Colonic mucosa (tissue), 4 donors: ENCODE measurements at places on chromosomes 2 and 18.
A peak's percentile ranks its signal among the peaks of the same experiment; 100 is the strongest.

- DNase-seq, result no peak
These were observed 709.5 kb upstream of the ACVR2A start for GRCh38 chr2:147135376-147135775.

GRCh38 chr2:235283246-235283645, 210.6 kb upstream of the AGAP1 start:
- DNase-seq, result no peak

GRCh38 chr2:28475088-28475595, 20.7 kb upstream of the PLB1 start:
- DNase-seq, result no peak

- DNase-seq, result no peak
These were observed 611.6 kb upstream of the VRK2 start for GRCh38 chr2:57434972-57435371.

DNA sequence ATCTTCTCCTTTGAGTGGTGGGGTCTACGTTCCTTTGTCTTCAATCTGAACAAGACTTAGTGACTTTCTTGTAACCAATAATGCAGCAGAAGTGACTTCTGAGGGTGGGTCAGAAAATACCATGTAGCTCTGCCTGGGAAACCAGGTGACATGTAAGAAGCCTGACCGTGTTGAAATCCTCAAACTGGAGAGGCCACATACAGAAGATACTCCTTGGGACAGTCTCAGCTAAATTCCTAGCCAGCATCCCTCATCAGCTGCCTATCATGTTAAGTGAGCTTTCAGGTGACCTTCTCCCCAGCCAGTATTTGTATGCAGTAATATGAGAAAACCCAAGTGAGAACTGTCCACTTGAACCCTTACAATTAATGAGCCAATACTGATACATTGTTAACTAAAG, 27.0 kb downstream of the PPM1B start:
- DNase-seq, result no peak

GRCh38 chr2:69251943-69252342, 135.1 kb downstream of the GFPT1 start:
- DNase-seq, result no peak

DNA sequence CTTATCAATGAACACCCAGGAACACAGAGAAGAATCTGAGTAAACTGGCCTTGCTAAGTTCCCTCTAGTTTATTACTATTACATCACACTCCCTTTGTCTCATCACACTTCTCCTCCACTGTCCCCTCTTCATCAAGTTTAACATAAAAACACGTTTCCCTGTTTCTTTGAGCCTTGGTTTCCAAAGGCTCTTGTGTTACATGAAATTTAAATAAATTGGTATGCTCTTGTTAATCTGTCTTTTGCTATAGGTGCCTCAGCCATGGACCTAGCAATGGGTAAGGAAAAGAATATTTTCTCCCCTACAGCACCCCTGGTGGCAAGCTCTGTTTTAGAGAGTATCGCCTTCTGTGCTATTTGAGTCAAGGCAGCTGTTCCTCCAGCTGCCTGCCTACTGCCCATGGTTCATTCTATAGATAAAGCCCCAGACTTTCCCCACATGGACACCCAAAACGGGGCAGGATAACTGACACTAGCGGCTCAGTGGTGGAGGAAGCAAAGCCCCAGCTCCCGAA, 31.8 kb downstream of the TGIF1 start:
- peak; percentile 44 for DNase-seq

DNA sequence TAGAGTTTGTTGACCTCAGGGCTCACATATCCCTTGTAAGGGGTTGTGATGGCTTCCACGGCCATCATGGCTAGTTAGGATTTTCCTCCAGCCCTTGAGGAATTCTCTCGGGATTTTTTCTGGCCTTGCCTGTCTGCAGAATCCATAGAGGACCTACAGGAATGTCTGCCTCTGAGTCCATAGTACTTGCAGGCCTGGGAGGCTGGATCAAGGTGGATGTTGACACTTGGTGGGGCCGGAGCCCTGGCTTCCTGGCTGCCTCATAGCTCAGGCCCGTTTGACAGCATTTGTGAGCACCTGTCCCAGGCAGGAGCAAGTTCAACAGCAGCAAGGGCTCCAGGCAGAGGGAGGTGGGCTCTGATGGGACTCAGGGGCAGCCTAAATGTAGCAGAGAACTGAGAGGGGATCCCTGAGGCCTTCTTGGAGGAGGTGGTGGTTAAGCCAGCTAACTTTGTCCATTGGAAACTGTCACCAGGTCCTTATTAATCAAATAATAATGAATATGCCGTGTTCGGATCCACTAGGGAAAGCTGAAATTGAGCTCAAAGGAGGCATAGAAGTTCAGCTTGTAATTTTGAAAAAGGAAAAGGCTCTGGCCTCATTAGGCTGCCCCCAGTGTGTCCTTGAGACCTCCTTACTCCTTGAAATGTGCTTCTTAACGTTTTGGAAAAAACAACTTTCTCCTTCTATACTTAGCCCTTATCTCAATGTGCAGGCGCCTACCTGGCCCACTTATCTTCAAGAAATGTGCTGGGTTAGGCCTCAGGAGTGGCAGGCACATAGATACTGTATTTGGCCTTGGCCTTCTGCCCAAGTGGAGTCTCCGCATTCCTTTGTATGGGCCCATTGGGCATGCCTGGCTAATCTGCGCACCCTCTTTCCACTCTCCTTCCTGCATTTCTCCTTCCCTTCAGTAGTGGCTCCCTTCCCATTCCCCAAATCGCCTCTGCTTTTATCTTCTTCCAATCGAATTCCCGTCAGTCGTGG, 66.9 kb downstream of the HPCAL1 start:
- DNase-seq, result peak; percentile 60

GRCh38 chr2:150012986-150013385, 425.4 kb upstream of the MMADHC start:
- no peak for DNase-seq

- DNase-seq, result no peak
These were observed 39.7 kb upstream of the LYPD6 start for GRCh38 chr2:149290662-149291061.

- peak; percentile 18 for DNase-seq
These were observed 98.7 kb upstream of the ST3GAL5 start for GRCh38 chr2:85987266-85988174.

GRCh38 chr2:234960175-234961088, 8.6 kb downstream of the SH3BP4 start:
- peak; percentile 12 for DNase-seq

DNA sequence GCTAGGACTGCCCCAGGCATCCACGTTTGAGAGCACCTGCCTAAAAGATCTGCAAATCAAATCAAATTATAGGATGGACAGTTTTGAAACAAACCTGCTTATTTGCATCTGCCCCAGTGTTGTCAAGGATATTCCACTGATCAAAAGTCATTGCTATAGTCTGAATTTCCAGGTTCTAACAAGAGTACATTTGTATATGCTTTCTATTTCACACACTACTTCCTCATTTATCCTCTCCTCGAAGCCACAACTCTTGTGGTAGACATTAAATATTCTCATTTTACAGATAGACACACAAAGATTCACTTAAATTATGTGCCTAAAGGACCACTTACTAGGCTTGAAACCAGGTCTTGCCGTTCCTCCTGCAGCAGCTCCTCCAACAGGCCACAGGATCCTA, 11.9 kb upstream of the TET3 start:
- no peak for DNase-seq

DNA sequence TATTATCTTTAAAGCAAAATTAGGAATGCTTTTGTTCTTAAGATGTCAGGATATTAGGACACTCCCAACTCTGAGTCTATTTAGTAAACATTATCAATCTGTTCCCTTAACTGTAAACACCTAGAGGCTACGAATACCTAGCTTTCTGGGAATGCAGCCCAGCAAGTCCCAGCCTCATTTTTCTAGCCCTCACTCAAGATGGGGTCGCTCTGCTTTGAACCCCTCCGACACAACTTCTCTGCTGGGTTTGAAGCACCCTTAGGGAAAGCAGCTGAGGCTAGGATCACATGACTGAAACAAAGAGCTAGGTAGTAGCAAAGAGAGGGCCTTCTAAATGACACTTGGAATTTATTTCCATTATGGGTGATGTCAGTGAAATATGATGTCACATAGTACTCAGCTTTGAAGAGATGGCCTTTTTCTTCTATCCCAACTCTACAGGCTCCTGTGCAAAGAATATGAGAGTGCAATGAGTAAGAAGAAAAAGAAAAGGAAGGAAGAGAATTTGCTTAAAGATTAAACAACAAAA, 114.7 kb downstream of the CSRNP3 start:
- no peak for DNase-seq

DNA sequence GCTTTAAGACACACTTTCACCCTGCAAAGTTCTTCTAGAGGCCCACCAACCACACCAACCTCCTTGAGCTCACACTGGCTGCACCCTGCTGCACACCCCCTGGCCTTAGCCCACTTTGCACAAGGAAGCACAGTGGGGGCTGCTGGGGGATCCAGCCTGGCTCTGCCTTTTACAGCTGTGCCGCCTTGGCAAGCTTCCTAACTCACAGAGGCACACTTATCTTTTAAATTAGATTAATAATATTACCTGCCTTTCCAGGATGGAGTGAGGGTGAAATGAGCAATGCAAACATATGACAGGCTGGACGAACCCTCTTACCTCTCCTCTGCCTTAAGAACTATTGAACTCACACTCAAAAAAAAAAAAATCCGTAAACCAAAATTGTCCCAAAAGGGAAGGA, 715.8 kb upstream of the ID2 start:
- no peak for DNase-seq

- no peak for DNase-seq
These were observed 794.2 kb downstream of the ERBB4 start for GRCh38 chr2:211744379-211744778.

- DNase-seq, result no peak
These were observed 65.0 kb downstream of the NFATC1 start for GRCh38 chr18:79460481-79461300.

DNA sequence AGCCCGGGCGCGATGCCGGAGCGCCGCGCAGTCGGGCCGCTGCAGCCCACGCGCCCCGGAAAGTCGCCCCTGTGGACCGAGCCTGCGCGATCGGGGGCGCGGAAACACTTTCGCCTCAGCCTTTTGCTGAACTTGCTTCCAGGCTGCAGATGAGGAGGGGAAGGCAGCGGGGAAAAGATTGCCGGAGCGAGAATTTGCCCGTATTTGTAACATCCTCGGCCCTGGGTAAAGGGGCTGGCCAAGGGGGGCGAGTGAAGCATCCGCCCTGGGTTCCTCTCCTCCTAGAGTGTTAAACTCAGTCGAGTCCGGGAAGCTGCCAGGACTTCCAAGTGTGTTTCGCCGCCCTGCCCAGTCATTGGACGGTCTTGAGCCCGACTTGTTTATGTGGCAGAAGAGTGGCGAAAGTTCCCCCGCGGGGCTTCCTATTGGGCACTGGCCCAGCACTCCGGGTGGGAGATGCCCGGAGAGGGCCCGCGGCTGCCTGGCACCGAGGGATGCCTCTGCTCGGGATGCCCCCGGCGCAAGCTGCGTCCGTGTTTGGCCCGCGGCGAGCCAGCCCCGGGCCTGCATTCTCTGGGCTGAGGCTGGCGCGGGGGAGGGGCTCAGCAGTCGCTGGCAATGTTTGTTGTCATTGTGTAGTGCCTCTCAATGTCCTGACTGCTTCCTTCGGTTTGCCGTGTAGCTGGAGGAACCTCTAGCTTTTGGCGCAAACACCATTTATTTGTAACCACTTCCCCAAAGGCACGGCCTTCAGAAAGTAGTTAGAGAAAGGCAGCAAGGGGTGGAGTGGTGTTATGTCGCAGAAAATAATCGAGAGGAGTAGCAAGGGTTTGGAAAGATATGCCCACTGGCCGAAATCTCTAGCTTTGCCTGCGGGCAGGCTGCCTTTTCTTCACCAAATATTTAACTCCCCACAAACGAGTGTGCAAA, 1.1 kb downstream of the CYBRD1 start:
- DNase-seq, result peak; percentile 76

- no peak for DNase-seq
These were observed 108.2 kb upstream of the KLHL14 start for GRCh38 chr18:32881009-32881408.

DNA sequence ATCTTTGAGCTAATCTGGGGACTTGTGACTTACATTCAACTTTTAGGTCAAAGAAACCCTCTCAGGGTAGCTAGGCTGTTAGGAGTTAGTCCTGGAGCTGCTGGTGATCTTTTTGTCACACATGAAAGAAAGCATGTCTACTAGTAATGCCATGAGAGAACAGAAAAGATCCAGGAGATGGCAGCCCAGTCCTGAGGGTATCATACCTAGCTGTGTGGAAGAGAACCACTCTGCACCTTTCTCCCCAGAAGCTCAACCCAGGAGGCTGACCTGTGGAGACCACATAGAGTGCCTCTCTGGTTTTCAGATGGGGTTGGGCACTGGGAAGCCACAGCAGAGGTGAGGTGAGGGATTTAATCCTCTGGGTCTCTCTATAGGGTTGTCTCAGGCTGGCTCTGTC, 460.2 kb upstream of the UBE2E3 start:
- peak; percentile 18 for DNase-seq

GRCh38 chr2:13682540-13683272, 949.8 kb upstream of the LRATD1 start:
- DNase-seq, result no peak

- no peak for DNase-seq
These were observed 11.2 kb upstream of the NEMP2 start for GRCh38 chr2:190545555-190546385.

- peak; percentile 81 for DNase-seq
These were observed 65.6 kb downstream of the ZFP36L2 start for GRCh38 chr2:43160778-43161177.

DNA sequence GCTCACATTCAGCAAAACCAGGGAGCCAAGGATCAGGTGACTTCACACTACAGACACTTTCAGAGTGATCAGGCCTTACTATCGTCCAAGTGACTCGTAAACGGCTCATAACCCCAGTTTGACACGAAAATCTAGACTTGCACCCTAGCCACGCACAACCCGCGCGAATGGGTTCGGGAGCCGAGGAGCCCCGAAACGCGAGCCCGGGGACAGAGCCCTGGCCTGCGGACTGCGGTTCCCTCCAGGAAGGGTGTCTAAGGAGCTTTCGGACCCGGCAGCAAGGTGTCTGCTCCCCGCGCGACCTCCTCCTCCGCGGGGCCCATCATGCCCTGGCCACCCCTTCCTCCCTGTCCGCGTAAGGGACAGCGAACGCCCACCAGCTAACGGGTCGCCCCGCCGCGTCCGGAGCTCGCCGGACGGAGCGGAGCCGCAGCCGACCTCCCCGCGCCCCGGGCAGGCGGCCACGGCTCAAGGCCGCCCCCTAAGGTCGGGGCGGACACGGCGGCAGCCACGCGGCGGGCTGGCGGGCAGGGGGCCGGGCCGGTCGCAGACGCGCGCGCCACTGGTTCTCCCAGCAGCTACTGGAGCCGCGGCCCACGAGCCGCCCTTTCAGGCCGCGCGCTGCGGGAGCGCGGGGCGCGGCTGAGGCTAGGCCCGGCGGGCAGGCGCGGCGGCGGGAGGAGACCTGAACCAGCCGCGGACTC, 575 bp downstream of the ATL2 start:
- DNase-seq, result peak; percentile 72

GRCh38 chr2:179226203-179226960, 38.2 kb downstream of the SESTD1 start:
- no peak for DNase-seq
